ENCODE measurements at places on chromosomes 16 and 17.

DNA sequence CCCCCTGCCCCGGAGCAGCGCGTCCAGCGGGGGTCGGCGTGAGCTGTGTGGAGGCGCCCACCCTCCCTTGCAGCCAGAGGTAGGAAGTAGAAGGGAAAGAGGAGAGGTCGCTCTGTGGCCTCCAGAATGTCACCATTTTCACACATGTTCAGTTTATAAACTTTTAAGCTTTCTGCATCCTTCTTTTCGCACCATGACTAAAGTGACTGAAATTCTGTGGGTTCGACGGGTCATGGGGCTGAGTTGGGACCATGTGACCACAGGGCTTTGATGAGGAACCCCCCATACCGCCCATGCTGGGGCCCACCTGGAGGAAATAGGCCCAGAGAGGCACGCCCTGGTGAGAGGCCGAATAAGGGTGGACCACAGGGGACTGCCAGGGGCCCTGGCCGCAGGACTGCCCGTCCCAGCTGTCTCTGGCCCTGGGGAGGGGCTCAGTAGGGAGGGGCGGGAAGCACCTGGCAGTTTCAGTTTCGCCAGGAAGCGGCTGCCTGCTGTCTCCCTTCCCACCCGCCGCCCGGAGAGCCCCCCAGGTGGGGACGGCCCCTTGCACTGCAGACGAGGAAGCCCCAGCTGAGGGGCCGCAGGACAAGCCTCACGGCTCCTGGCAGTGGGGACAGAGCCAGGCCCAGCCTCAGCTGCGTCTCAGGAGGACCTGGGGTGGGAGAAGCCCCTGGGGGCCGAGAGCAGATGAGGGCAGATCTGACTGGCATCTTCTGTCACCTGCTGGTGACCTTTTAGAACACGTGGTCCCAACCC is 9.0 kb downstream of the CBFA2T3 start:
- peak; percentile 6 for DNase-seq

- DNase-seq: no peak
Measured at GRCh38 chr17:1920948-1921351, 91.1 kb downstream of the RPA1 start.

- peak; percentile 99 for DNase-seq
Measured at GRCh38 chr17:42997984-42998938, at the start of gene RPL27. TSS of gene RPL27 (plus strand) at chr17:42998419. CDS start at chr17:42998751, 332 bp downstream.

DNA sequence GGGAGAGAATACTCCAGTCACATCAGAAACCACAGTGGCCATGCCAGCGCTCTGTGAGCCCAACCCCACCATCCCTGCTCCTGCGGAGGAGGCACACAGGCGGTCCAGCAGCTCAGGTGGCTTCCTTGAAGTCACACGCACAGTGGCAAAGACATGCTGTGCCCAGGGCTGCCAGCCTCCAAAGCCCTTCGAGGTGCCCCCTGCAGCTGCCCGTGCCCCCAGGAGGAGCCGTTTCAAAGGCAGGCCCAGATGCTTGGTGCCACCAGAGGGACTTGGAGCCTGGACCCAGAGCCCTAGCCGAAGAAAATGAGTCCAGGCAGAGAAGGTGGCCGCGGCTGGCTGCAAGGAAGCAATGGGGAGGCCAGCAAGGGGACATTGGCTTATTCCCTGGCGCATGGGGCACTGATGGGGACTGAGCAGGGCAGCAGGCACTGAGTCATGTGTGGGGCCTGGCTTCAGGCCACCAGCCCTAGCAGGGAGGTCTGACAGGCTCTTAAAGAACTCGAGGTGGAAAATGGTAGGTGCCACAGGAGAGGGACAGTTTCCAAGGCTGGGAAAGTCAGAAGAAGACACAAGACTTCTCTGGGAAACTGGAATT is 17.2 kb upstream of the CACNG1 start:
- DNase-seq: no peak

- no peak for DNase-seq
Measured at GRCh38 chr17:28810437-28810836, 32.2 kb downstream of the FAM222B start.

GRCh38 chr17:81995463-81996231 is 18.2 kb downstream of the ASPSCR1 start:
- no peak for DNase-seq

DNA sequence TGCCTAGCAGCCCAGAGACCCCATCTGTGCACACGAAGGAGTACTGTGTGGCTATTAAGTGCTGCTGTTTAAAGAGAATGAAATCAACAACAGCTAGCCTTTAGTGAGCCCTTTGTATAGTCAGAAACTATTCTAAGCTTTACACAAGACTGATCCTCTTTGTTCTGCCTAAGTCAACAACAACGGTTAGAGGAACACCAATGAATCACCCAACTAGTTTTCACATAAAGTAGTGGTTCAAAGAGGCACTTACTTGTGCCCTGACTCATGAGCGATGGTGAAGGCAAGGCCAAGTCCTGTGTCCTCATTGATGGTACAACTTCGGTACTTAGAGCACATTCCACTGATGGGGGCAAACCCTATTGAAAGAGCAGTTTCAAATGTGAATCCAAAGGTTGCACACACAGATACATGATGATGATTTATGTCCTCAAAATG is 75.8 kb downstream of the ADAMTS18 start:
- DNase-seq: no peak

Measured in CD4-positive, alpha-beta T cell treated with Interleukin-12 subunit alpha and Interleukin-12 subunit beta, for 1 hour (primary cell).